NCI-H2227 treated with DMSO at 0.1 percent for 48 hours (cell line): ENCODE measurements at places on chromosomes 7 and 10.

DNA sequence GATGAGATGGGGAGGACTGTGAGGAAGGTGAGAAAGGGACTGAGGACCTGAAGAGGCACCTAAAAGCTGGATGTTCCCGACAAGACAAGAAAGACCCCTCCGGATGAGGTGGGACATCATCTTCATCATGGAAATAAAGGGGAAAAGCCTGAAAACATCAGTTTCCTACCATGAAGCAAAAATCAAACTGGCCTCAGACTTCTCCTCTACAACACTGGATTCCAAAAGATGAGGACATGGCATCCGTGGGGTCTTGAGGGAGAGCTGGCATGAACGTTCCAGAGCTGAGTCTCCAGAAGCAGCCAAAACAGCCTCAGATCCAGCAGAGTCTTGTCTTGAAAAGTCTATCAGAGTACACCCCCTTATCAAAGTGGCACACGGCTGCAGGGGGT lies 44.5 kb downstream of the DIP2C start:
- no peak for DNase-seq

DNA sequence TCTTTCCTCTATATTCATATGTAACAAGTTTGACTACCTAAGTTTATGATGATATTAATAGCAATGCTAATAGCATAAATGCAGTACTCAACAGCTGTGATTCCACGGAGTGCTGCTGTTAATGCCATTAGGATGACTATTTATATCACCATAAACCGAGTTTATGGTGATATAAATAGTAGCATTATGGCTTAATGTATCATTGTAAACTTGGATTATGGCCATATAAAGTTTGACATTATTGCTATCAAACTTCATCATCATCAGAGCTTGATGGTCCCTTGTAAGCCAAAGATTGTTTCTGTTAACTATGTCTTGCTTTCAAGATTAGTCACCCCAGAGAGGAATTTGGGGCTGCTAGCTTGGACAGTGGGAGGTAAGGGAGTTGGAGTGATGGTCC lies 612.4 kb upstream of the C7orf33 start:
- no peak for DNase-seq

GRCh38 chr10:49645417-49645816 lies 31.6 kb downstream of the CHAT start:
- no peak for DNase-seq

GRCh38 chr10:78450807-78451485 lies 417.3 kb downstream of the RPS24 start:
- no peak for DNase-seq

DNA sequence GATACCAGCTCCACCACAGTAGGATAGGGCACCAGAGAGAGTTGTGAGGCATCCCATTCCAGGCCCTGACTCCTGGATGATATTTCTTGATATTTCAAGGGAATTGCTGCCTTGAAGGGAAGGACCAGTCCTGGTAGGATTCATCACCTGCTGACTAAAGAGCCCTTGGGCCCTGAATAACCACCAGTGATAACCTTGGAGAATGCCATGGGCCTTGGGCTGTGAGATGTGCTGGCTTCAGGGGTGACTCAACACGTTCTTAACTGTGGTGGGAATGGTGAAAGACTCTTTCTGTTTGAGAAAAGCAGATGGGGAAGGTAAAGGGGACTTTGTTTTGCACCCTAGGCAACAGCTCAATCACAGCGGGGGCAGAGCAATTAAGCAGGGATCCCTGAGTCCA lies 21.4 kb upstream of the ASZ1 start:
- DNase-seq: no peak

DNA sequence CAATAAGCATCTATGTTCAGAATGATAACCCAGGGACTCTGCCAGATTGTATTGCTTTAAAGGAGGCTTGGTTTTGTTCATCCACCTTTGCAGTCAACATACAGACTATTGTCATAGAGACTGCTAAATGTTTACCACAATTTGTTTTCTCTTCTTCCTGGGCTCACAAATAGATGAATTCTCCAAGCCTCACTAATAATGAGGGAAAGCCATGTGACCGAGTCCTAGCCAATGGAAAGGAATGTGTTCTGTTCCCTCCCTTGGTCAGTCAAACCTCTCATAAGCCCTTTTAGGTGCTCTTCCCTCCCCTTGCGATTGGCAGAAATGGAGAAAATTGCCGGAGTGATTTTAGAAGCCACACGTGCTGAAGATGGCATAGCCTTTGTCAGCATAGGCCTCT lies 136.9 kb downstream of the RTKN2 start:
- no peak for DNase-seq

GRCh38 chr7:14717816-14718215 lies 184.7 kb downstream of the DGKB start:
- DNase-seq: peak; percentile 39

- peak; percentile 39 for DNase-seq
These were observed 3.1 kb downstream of the KLLN start for GRCh38 chr10:87860156-87860795.

GRCh38 chr10:120732643-120733313 lies 118.4 kb upstream of the WDR11 start:
- no peak for DNase-seq

DNA sequence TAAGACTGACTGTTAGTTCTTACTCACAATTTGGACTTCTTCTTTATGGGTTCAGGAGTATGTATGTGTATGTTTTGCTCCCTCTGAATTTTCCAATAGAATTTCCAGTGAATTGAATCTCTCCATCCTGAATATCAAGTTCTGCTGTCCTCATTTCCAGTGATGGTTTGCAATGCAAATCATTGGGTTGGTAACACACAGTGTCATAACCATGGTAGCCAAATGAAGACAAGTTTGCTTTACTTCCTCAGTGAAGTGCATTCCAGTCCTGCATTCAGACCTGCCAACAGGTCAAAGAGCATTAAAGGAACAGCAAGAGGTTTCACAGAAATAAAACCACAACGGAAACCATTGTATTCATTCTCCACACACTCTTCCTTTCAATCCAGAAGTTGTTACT lies 15.2 kb downstream of the ITPRID1 start:
- no peak for DNase-seq

- DNase-seq: peak; percentile 3
These were observed 25.2 kb upstream of the ITPRID1 start for GRCh38 chr7:31488562-31489203.

- no peak for DNase-seq
These were observed 161.2 kb downstream of the SVIL start for GRCh38 chr10:29473406-29474100.

DNA sequence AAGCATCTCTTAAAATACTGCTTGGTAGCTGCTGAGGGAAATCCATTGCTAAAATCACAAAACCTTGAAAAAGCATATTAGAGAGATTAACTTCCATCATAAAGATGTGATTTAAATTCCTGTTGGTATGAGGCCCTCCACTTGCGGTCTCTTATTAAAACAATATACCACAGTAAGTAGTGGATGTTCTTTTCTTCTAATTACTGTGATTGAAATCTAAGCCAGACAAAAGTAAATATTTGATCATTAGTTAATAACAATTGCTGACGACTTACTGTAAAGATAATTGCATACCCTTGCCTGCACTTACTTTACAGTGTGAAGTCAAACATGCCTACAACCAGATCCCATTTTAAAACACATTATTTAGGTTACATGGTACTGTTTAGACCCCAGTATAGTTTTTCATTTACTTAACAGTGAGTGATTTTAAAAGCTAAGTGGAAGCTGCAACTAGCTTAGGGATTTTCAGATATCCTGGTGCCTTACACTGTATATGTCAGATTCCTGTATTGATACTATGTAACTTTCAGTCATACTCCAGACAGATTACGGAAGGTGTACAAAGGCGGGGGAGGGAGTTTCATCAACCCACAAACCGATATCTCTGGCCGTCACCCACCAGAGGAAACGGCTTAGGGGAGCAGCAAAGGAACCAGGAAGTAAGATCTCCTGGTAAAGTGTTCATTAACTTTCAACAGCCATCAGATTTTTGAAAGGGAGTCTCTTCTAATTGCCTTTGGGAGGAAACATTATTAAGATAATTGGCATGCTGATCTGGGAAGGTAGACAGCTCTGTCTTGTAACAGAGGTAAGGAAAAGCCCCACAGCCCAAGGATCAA lies 986 bp downstream of the NRP1 start:
- no peak for DNase-seq

DNA sequence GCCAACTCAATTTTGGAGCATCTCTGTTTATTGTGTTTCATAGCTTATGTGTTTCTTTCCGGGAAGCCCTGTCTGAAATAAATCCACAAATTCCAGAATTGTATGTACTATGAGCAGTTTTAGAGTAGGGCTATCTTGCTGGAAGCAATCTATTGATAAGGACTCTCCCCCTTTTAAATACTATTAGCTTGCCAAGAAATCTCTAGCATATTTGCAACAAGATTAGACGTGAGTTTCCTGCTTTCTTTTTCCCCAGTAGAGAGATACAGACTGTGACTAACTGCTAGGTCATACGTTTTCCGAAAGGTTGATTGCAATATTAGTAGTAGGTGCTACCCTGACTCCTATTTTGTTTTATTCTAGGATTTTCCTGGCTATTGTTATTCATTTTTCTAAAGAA lies 277.0 kb downstream of the MALRD1 start:
- DNase-seq: no peak

DNA sequence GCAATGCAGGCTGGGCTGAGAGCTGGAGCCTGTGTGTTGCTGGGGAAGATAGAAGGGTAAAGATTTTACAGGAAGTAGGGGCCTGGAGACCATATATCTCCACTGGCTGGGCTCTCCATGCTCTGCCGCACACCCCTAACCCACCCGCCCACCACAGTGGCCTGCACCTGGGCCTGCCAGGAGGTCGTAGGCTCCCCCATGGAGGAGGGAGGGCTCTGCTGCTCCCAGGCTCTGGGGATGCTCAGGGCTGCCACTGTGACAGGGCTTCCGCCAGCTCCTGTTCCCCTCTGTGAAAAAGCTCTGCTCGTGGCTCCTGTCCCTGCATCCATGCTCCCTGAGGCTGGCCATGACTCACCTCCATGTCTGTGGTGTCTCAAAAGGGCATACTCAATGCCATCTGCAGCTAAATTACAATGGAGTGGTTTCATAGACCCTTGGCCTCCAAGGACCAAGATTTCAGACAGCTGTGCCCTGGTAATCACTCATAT lies 106.0 kb downstream of the CXCL12 start:
- DNase-seq: no peak

DNA sequence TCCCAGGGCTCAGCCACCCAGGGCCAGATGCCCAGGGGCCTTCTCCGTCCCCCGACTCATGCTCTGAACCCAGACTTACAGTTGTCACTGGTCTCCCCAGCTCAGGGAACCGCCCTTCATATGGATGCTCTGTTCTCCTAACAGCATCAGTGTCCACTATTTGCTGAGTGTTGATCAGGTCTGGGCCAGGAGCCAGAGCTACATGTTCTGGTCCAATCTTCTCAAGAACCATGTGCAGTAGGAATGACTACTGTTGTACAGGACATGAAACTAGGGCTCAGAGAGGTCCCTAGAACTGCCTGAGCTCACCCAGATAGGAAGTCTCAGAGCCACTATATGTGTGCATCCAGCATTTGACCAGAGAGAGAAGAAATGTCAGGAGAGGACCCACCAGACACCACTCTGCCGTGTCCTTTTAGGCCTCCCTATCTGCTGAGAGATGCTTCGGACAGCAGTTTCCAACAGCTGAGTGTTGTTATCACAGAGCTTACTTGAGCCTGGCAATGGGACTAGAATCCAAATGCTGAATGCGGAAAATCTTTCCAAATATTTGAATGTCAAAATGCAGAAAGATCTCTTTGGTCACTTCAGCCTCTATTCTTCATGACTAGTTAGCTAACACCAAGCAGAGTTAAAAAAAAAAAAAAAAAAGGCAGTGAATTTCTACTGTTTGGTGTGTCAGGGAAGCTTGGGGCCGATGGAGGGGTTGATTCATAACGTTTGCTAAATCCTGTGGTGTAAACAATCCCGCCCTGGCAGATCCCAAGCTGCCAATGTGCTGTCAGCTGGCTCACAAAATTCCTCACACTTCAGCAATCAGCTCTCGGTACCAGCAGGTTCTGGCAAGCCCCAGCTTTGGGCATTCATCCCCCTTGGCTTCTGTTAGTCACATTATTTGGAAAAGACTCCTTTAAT lies 246.1 kb downstream of the TNS3 start:
- no peak for DNase-seq

GRCh38 chr10:127210936-127211466 lies 14.6 kb upstream of the INSYN2A start:
- DNase-seq: no peak

DNA sequence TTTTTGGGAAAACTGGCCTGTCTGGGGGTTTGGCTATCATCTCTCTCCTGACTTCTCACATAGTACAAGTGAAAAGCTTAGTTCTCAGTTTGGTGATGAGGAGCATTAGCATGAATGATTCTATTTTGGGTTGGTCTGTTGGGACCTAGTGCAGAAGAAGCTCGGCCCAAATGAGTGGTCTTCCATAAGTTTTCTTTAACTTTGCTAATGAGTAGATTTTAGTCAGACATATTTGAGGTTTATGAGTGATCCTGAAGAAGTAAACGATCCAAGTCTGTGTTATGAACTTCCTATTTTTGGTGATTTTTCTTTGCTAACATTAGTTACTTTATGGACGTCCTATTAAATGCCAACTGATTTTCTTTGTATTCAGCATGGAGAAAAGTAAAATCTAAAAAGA lies 51.7 kb upstream of the CALD1 start:
- no peak for DNase-seq

DNA sequence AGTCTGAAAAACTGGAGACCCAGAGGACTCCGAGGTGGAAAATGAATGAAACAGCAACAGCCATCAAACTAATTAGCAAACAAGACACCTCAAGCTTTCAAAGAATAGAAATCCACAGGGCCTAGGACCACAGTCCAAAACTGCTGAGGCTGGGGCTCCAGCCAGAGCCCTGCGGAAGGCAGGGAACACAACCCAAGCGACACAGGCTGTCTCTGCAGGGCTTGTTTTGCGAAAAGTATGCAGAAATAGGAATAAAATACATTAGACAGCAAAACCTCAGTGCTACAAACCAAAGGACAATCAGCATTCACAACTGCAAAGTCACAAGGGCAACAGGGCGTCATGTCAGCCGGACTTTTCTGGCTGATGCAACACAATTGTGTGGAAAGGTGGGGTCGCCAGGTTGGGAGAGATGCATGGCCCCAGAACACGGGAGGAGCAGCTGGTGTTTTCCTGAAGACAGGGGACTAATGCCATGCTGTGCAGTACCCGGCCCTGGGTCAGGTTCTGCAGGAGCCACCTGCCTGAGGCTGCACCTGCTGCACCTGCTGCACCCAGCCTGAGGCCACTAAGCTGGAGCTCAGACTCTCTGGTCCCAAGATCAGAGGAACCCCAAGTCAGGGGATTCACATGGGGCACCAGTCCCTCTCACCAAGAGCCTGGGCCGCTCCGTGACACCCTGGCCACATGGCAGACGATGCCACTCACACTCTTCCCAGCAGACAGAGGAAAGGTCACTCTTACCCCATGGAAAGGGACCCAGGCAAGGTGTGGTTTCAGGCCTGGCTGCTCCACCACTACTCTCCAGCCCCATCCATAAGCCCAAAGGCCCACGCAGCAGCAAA lies 74.2 kb downstream of the MAD1L1 start:
- DNase-seq: no peak

- DNase-seq: no peak
These were observed 85.1 kb downstream of the WDR37 start for GRCh38 chr10:1141261-1141660.

GRCh38 chr7:138254444-138254843 lies 178.2 kb downstream of the AKR1D1 start:
- DNase-seq: no peak

GRCh38 chr7:128941323-128941890 lies 3.7 kb downstream of the IRF5 start:
- no peak for DNase-seq
